ENCODE measurements at places on chromosomes 11 and 22. TPM values are rescaled to one million over a fixed set of nuclear protein-coding genes. Genes with fewer than 3 reads are reported as not detected.

DNA sequence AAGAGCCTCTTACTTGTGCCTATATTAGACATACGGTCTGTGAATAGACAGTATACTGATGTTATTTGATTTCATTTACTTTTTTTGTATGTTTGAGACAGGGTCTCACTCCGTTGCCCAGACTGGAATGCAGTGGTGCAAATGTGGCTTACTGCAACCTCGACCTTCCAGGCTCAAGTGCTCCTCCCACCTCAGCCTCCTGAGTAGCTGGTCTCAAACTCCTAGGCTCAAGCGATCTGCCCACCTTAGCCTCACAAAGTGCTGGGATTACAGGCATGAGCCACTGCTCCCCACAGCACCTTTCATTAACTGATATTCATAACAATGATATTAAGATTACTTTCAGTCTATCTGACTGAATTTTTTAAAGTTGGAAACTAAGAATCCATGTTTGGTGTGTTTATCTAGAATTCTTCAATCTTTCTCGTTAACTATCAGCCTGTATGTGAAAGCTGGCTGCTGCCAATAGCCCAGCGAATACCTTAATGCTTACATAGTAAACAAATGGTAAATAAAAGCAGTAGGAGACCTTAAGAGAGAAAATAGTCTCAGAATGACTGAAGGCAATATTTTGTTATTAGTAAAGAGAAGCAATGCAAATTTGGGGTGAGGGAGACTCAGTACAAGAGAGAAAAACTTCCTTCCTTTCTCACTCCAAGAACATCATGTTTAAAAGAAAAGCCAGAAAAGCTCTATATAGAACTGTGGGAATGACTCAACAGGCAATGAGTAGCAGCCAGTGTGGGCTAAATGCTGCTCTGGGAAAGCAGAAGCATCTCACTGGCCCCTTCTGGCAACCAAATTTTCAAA is 101.9 kb downstream of the MRTFA start:
- DNase-seq: no peak
- H3K4me1 ChIP-seq: peaks cover 12% of the 10 kb centered on the region
- H3K4me3 ChIP-seq: no peak overlapping the region
- H3K27me3 ChIP-seq: no peaks in the 10 kb centered on the region
- no peaks in the 10 kb centered on the region for H3K36me3 ChIP-seq
- peak overlapping the region; percentile 27 for H3K27ac ChIP-seq

DNA sequence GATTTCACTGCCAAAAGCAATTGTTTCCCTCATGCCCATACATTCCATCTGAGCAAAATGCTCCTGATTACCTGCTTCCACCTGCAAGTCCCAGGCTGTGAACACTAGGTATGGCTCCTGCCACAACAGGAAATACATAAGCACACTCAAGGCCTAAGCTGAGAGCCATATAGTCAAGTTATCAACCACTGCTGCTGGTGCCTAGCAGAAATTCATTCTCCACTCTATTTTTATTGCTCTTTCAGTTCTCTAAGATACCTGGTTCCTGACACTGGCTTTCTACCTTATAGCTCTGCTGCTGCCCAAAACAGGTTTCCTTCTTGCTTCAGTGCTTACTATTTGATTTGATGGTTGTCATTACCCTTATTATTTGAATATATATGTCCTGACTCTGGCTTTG is 31.6 kb downstream of the SLC36A4 start:
- DNase-seq: no peak
- no peaks in the 10 kb centered on the region for H3K4me1 ChIP-seq
- no peak overlapping the region for H3K27ac ChIP-seq
- H3K27me3 ChIP-seq: no peaks in the 10 kb centered on the region

GRCh38 chr11:126407101-126407521 is 51.6 kb downstream of the ST3GAL4 start:
- DNase-seq: no peak
- no peaks in the 10 kb centered on the region for H3K36me3 ChIP-seq
- peaks cover 10% of the 10 kb centered on the region for H3K4me1 ChIP-seq
- H3K27ac ChIP-seq: no peak overlapping the region
- H3K4me3 ChIP-seq: no peak overlapping the region

DNA sequence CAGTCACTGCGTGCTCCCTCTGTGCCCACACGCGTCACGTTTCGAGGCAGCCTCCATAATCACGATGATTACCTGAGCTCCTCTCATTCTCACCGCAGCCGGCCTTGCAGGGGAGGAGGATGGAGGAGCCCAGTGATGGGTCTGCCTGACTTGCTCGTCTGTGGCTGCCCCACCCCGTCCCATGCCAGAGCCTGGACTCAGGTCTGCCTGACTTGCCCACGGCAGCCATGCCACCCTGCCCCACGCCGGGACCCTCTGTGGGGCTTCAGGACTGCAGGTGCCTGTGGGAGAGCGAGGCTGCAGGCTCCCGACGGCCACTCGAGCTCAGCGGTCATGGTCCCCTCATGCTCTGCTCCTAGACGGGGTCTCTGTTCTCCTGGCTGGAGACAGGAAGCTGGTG is 1025.1 kb downstream of the BRD1 start:
- no peaks in the 10 kb centered on the region for H3K36me3 ChIP-seq
- no peaks in the 10 kb centered on the region for H3K4me1 ChIP-seq
- no peak overlapping the region for H3K27ac ChIP-seq

DNA sequence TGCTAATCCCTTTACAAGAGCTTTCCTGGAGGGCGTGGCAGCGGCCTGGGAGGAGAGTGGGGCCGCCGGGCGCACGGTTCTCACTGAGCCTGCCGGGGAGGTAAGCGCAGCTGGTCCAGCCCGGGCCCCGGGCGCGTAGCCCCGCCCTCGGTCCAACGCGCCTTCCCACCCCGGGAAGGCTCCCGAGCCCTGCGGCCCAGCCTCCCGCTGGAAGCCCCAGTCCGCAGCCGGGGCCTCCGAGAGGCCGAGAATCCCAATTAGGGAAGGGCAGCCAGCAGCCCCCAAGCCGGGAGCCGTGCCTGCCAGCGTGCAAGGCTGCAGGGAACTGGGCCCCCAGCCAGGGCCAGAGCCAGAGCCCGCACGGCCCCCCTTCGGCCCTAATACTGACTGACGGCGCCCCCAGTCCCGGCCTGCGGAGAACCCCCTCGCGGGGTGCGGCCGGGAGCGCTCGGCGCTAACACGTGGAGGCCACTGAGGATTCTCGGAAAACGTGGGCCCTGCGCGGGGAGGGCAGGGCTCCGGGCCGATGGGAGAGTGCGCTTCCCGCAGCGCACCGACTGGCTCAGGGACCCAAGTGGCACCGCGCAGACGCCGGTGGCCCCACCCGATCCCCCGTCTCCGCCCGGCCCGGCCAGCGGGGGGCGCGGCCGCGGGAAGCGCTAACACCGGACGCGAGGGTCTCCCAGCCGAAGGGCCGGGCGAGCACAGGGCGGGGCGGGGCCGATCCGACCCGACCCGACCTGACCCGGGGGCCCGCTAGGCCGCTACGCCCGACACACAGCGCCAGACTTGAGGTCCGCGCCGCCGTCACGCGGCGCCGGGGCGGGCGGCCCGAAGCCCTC is 5.7 kb downstream of the ZFTA start:
- peak overlapping the region; percentile 92 for H3K27ac ChIP-seq
- peak; percentile 84 for DNase-seq
- H3K27me3 ChIP-seq: no peaks in the 10 kb centered on the region
- H3K4me3 ChIP-seq: peak overlapping the region; percentile 52

- no peaks in the 10 kb centered on the region for H3K36me3 ChIP-seq
- H3K27me3 ChIP-seq: no peaks in the 10 kb centered on the region
- no peak for DNase-seq
- no peak overlapping the region for H3K27ac ChIP-seq
- no peak overlapping the region for H3K4me3 ChIP-seq
These were observed 8.8 kb upstream of the CTSD start for GRCh38 chr11:1772270-1773130.

GRCh38 chr11:117483372-117483771 is 155.7 kb downstream of the CEP164 start:
- no peaks in the 10 kb centered on the region for H3K27me3 ChIP-seq
- H3K27ac ChIP-seq: no peak overlapping the region
- DNase-seq: no peak
- no peak overlapping the region for H3K4me3 ChIP-seq

DNA sequence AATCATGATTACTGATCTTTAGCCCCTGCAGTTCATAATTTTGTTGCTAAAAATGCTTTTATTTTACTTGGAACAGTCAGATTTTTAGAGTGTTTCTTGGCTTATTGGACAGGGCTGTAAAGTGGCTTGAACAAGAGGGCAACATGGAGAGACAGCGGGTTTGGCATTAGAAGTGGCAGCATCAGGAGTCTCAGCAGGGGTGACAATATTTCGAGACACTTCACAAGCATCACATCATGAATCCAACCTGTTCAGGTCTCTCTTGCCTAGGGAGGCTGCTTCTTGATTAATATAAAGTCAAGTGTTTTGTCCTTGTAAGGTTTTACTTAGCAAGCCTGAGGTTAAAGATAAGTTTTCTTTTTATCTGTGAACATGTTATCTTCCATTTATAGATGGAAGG is 2249.5 kb downstream of the LRRC4C start:
- no peak overlapping the region for H3K27ac ChIP-seq
- H3K36me3 ChIP-seq: no peaks in the 10 kb centered on the region
- no peak overlapping the region for H3K4me3 ChIP-seq
- H3K4me1 ChIP-seq: no peaks in the 10 kb centered on the region
- no peak for DNase-seq

The MMP11 gene
- 27.0 TPM for total RNA-seq

The P4HA3 gene
- 0.45 TPM for total RNA-seq

The TRIM6 gene
- total RNA-seq: 3.2 TPM

The C11orf86 gene
- total RNA-seq: not detected

The CREB3L1 gene
- 1.7 TPM for total RNA-seq

The KMT5B gene
- total RNA-seq: 28.5 TPM

All from ovary (tissue), 10 donors.